ENCODE measurements at places on chromosomes 3 and 15.

GRCh38 chr15:23648920-23649515, 1.4 kb upstream of the MAGEL2 start:
- DNase-seq: no peak

GRCh38 chr15:65300924-65301441, 3.5 kb upstream of the RNU5B-1 start:
- DNase-seq: no peak

DNA sequence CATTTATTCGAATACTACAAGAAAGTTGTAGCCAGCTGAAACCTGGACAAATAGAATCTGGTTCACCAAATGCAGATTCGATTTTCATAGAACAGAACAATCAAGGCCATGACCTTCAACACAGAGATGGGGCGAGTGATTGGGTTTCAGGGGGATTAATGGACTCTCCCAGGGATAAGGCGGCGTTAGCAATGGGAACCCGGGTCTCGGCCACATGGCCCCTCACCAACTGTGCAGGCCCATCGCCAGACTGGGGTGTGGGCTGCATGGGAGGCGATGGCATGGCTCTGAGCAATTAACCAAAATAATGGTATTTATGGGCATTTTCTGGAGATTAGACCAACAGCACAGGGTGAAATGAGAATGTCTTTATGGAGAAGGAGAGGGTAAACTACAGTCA, 34.2 kb downstream of the VGLL4 start:
- no peak for DNase-seq

- no peak for DNase-seq
Measured at GRCh38 chr15:64341961-64342360, 14.0 kb downstream of the CSNK1G1 start.

DNA sequence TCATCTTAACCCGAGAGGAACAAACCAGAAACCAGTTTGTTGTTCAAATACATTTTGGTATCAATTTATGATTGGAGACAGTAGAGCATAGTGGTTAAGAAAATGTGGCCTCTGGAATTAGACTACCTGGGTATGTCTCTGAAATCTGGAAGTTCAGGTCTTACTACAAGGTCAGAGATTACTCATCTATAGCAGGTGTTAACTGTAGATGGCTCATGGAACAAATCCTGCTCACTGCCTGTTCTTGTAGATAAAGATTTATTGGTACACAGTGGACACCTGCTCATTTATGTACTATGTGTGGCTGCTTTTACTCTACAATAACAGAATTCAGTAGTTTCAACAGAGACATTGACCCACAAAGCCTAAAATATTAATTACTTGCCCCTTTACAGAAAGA, 413.3 kb downstream of the CNTN6 start:
- no peak for DNase-seq

DNA sequence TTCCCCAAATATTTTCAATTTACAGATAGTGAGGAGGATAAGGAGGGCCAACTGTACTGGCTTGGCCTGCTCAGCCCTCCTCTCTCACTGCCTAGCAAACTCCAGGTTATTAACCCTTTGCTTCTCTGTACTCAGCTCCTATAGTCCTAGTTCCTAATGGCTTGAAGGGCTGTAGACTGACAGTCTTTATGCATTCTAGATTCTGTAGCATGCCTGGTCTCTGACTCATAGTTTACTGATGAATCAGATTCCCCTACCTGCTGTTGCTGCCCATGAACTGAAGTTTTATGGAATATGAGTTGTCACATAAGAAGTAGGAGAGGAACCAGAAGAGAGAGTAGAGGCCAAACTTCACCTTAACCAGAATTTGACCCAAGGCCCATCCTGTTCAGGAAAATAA, 27.1 kb upstream of the MAP3K13 start:
- DNase-seq: no peak

GRCh38 chr15:66484539-66485112, 12.9 kb downstream of the SNAPC5 start:
- no peak for DNase-seq

DNA sequence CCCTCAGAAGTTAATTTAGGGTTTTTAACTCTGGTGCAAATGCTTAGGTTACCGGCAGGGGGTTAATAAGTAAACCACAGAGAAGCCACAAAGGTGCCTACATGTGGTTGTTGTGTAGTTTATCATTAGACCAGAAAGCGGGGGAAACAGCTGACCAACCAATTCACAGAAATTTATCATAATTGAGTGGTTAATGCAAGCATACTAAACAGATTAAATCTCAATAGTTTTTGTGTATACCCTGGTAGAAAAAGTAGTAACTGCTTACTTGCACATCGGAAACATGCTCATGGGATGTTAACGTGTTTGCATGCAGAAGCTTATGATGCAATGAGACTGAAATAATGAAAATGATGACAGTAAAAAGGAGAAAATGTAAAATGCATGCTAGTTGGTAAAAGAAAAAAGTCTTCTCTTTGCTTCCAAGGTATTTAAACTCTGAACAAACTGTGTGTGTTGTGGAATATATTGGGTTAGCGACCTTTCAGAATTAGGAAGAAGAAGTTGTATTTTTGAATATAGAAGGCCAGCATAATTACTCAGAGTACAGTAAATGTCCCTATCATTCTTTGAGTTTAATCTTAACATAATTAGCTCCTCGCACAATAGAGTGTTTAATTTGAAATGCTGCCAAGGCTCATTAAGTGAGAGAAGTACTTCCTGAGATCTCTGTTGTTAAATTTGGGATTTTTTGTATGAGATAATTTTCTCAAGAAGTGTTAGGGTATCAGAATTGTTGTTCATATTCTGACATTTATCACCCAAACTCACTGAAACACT, 316.2 kb downstream of the PTPRG start:
- no peak for DNase-seq

DNA sequence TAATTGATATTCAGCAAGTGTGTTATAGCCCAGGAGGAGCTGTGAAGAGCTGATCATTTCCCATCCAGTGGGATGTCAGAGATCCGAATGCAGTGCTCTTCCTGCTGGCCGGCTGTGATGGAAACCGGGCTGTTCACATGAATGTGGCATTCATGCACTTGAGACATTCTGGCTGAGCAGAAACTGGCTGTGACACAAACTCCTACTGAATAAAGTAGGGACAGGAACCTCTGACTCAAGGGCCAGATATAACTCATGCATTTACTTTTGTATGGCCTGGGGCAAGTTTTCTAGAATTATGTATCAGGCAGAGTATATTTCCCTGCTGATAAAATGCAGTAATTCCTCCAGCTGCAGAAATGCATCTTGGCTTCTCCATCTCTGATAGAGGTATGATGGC, 83.4 kb upstream of the FAM3D start:
- DNase-seq: no peak

- no peak for DNase-seq
Measured at GRCh38 chr3:192795021-192795420, 67.7 kb upstream of the FGF12 start.

DNA sequence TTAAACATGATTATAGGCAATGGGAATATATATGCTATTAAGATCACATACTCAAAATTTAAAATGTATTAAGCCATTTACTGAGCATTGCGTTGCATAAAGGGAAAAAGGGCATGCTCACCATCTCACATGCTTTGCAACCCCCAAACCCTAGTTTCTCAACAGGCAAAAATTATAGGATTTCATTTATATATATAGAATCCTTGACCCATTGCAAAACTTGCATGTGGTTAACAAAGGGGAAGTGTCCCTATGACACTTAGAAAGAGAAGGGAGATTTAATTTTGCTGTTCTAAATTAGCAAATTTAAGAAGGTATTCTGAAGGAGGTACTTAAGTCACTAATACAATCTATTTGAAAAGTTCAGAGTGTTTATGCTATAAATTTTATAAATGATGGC, 837.8 kb downstream of the DIPK2A start:
- DNase-seq: no peak

DNA sequence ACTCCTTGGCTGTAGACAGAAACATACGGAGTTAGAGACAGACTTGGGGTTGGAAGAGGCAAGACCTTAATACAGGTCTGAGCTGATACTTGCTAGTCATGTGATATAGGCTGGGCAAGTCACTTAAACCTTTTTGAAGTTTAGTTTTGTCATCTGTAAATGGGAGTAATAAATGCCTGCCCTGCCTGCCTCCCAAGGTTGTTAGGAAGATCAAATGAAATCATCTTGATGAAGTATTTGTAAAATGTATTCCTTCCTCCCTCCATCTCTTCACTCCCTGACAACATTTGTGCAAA, 2.9 kb downstream of the PXK start:
- DNase-seq: no peak

GRCh38 chr3:129291236-129291886, 12.7 kb downstream of the HMCES start:
- DNase-seq: no peak

- no peak for DNase-seq
Measured at GRCh38 chr15:58566029-58566428, 134.2 kb downstream of the LIPC start.

GRCh38 chr3:190073264-190074008, 47.3 kb downstream of the P3H2 start:
- DNase-seq: no peak

- DNase-seq: no peak
Measured at GRCh38 chr3:82773207-82773606, 1011.8 kb upstream of the GBE1 start.

- DNase-seq: no peak
Measured at GRCh38 chr15:47399100-47399499, 318.2 kb upstream of the SEMA6D start.

GRCh38 chr3:50609763-50610085, 1.9 kb downstream of the CISH start:
- no peak for DNase-seq
